ENCODE measurements at places on chromosomes 6 and 20.

DNA sequence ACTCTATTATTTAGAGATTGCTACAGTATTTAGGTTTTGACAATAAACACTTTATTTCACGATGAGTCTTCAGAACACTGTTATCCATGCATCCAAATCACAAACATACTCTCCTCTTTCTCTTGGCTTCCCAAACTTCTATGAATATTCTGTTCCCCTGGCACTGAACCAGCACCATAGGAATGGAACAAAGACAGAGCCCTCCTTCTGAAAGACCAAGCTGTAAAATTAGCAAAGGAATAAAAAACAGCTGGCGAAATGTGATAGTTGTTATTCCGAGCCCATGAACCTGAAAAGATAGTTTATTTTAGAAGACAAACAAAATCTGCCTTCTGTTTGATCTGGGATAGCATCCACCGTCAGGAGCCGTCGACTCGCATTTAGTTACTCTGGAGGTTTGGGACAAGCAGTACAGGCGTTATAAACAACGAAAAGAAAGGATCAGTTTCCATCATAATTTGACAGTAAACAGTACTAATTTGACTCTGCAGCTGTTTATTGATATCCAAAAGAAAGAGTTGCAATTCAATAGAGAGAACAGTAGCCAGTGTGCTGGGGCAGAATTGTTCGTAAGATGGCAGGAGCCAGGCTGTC is 161.4 kb downstream of the CLIC5 start:
- no peak for DNase-seq

- no peak for DNase-seq
Measured at GRCh38 chr6:37088897-37089296, 81.1 kb upstream of the PIM1 start.

DNA sequence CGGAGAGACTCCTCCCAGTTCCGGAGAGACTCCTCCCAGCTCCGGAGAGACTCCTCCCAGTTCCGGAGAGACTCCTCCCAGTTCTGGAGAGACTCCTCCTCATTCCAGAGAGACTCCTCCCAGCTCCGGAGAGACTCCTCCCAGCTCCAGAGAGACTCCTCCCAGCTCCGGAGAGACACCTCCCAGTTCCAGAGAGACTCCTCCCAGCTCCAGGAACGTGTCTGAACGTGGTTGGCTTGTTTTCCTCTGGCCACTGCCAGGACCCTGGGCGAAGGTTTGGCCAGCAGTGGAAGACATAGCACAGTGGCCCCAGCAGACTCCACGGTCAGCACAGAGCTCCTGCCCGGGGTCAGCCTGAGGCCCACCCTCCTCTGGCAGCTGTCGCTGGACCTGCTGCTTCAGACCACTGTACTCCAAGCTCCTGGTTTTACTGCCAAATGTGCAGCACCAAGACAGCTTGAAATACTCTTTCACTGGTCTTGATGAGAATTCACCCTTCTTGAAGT is 122.3 kb upstream of the AFDN start:
- no peak for DNase-seq

DNA sequence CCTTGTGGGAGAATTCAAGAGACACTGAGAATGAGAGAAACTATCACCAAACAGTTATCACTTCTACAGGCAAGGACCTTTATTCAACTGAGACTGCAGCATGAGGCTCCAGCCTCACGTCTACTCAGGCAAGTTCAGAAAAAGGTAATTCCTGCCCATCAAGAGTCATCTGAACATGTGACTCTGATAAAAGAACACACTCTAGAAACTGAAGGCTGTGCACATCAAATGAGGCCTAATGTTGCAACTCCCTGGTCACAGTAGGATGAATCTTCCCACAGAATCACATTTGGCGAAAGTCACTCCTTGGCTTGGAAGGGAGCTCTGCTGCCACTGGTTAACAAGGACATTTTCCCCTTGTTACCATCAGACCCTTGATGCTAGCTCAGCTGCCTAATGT is 71.2 kb upstream of the EMILIN3 start:
- no peak for DNase-seq

GRCh38 chr20:59821788-59822187 is 111.6 kb downstream of the SYCP2 start:
- DNase-seq = no peak

DNA sequence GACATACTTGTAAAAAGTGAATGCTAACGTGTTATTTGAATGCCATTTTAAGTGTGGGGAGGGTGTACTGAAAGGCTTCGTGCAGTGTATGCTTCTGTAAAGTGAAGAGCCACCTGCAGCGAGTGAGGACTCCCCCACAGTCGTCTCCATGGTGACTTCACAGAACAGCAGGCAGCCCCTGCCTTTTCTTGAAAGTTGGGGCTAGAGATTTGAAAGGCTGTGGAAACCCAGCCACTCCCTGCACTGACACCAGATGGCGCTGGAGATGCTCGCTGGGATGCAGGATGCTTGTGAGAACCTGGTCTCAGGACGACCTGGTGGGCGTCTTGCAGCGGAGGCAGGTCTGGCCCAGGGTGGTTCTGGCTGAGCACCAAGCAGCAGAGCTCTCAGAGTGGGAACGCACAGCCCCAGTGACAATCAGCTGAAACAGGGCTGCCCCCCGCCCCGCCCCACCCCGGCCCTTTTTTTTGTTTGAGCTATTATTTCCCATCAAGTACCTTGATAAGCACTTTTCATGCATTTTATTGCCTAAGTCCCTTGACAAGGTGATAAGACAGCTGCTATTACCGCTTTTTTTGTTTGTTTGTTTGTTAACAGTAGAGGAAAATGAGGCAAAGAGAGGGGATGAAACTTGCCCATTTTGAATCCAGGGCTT is 150.3 kb downstream of the SYCP2 start:
- peak; percentile 55 for DNase-seq

GRCh38 chr6:31621991-31622390 is 1.5 kb downstream of the PRRC2A start:
- DNase-seq = no peak

- peak; percentile 29 for DNase-seq
Measured at GRCh38 chr6:107185391-107185970, 70.2 kb upstream of the BEND3 start.

- no peak for DNase-seq
Measured at GRCh38 chr6:161584051-161584450, 310.2 kb upstream of the AGPAT4 start.

- no peak for DNase-seq
Measured at GRCh38 chr6:104702126-104702841, 157.4 kb downstream of the HACE1 start.

GRCh38 chr6:4447639-4448330 is 312.4 kb upstream of the ECI2 start:
- DNase-seq = no peak

DNA sequence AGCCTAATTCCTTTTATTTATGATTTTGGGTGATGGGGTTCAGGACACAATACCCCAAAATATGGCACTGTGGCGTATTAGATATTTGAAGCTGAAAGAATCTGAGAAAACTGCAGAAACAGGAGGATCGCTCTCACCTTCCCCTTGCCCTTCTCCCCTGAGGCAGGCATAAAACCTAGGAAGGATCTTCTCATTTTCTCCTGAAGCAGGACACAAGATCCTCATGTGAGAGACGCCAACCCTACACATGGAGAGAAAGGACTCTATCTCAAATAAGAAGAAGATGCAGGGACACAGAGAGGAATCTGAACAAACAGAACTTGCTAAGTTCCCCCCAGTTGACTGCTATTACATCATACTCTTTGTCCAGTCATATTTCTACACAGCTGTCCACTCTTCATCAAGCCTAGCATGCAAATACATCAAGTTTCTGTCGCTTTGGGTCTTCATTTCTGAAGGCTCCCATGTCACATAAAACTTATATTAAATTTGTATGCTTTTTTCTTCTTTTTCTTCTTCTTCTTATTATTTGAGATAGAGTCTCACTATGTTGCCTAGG is 109.0 kb downstream of the DTNBP1 start:
- DNase-seq = no peak

GRCh38 chr20:50211091-50211490 is 20.5 kb downstream of the CEBPB start:
- no peak for DNase-seq

DNA sequence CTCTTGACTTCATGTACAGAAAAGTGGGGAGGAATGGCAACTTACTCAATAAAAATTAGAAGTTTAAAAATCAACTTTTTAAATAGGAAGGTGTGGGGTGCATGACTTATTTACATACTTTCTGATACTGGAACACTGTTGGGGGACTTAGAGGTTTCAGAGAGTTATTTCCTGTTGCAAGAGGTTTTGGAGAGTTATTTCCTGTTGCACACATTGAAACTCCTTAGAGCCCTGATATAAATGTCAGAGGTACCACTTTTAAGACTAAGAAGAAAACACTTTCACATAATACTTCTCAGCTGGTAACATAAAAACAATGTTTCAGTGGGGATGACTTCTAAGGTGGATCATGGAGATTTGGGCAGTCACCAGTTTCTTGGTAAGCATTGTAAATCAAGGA is 579.9 kb downstream of the MMUT start:
- DNase-seq = no peak

DNA sequence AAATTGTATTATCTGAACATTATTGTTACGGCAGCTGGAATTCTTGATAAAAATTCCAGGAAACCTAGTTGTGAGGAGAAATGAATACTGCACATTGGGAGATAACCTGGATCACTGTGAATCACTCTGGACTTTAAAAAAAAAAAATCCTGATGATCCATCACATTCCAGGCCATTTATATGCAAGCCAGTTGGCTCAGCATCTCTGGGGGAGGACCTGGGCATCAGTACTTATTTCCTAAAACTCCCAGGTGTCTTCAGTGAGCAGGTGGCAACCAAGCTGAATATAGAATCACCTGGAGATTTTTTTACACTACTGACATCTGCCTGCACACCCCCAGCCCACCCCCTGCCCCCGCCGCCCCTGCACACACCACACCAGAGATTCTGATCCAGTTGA is 39.1 kb upstream of the SIRT5 start:
- DNase-seq = no peak

- DNase-seq = no peak
Measured at GRCh38 chr6:161915456-161915964, 641.6 kb upstream of the AGPAT4 start.

DNA sequence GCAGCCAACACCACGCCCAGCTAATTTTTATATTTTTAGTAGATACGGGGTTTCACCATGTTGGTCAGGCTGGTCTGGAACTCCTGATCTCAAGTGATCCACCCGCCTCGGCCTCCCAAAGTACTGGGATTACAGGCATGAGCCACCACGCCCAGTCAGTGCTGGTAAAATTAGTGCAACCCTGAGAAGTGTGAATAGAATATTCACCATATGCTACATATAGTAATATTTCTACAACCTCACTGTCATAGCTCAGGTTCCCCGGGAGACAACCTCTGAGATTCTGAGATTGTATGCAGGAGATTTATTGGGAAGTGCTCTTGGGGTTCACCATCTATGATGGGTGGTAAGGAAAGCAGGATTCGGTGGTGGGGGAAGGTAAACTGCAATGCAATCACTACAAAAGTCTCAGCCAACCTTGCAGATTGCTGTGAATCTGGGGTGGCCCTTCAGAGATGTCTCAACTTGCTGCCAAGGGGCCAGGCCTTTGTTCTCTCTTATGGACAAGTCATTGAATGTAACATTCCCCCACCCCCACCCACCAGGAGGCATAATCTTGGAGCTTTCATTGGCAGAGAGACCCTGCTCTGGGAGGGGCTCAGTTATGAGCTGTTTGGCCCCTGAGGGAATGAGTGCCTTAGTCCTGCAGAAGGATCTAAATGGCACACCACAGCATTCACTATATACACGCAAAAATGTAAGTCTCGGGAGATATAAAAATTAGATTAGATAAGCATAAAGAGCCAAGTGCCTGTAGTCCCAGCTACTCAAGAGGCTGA is 34.0 kb upstream of the SEC63 start:
- no peak for DNase-seq

- DNase-seq = no peak
Measured at GRCh38 chr6:137843211-137843610, 23.8 kb upstream of the TNFAIP3 start.

DNA sequence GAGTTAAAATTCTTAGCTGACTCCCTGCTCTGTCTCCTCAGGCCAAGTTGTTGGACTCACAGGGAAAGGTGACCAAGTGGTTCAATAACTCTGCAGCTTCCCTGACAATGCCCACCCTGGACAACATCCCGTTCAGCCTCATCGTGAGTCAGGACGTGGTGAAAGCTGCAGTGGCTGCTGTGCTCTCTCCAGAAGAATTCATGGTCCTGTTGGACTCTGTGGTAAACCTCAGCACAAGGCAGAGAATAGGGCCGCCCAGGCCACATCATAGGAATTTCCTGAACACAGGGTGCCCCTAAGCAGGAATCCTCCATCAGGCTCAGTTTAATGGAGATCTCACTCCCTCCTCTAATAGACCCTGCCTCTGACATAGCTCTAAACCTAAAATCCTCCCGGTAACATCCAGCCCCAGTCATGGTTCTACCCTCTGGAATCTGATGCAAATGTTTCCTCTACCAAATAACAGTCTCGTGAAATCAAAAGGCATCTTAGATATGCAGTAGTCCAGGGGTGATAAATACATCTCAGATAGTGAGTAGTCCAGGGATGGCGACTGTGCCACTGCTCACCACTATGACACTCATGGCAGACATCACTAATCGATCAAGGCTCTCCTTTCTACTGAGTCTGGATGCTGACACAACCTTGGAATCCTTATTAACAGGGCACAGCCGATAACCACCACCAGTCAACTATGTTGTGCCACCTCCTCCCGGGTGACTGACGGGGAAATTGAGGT is 18.3 kb downstream of the BPIFB1 start:
- DNase-seq = no peak

- no peak for DNase-seq
Measured at GRCh38 chr6:112275365-112275764, 21.0 kb upstream of the LAMA4 start.

All from HepG2 (cell line).